T-helper 17 cell (primary cell): ENCODE measurements at places on chromosomes 7 and 10.
A peak's percentile ranks its signal among the peaks of the same experiment; 100 is the strongest.

DNA sequence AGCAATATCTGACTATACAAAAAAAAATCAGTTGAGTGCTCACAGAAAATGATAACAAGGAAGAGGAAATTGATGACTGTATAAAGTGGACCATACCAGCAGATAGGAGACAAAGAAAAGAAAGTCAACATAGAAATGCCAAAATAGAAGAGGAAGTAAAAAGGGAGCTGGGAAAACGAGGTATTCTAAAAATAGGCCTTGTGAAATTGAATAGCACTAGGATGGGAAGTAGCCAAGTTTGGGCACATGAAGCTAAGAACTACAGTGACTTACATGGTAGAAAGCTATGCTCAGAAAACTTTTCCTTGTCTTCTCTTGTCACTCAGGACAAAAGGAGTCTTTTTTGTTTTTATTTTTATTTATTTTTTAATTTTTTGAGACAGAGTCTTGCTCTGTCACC lies 76.2 kb upstream of the APBB1IP start:
- no peak for DNase-seq

DNA sequence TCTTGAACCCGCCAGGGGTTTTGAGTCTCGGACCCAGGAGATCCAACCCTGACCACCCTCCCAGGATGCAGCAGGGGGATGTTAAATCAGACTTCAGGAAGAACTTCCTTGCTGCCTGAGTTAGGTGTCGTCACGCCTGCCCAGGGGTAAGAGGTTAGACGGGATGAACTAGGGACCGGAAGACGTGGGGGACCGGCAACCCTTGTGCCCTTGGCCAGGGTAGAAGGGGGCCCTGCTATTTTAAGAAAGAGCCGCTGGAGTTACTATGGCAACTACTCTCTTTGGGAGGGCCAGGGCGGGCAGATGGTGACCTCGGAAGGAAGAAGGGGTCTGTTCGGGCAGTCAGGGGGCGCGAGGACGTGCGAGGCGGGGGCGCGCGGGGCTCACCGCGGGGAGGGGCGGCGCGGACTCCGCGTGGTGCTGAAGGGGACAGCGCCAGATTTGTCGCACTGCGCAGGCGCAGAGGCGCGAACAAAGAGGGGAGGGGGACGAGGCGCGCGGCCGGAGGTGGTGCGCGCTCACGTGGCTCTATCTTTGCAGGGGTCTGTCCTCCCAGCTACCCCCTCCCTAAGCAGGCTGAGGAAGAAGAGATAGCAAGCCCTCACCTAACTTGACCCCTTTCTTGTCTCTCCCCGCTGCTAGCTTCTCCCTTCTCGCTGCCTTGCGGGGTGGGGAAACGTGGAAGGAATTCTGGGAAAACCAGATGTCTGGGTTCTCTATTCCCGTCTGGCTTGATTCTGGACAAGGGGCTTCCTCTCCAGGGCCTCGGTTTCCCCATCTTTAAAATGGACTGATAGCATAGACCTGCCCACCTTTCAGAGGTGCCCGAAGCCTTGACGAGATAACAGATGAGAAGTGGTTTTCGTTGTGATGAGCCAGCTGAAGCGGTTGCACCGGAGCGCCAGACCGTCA lies 940 bp upstream of the PSD start:
- peak; percentile 62 for DNase-seq

GRCh38 chr7:1623810-1624209 lies 46.3 kb upstream of the ELFN1 start:
- DNase-seq: no peak

- DNase-seq: no peak
Observed at GRCh38 chr7:94016786-94017185, 12.6 kb upstream of the BET1 start.

GRCh38 chr10:121527690-121528089 lies 70.6 kb downstream of the FGFR2 start:
- DNase-seq: no peak

DNA sequence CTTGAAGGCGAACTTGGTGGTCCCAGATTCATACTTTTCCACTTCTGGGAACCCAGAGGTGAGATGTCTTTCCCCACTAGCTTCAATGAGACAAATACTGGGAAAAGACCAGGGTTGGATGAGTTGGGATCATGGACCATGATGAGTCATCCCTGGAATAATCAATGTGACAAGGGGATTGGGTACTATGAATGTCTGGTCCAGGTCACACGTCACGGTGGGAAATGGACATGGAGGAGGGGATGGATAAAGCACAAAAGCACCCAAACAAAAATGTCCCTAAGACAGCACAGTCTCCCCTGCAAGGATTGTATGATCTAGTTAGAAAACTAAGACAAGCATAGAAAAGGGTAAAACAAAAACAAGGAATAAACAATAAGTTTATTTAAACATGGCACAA lies 12.4 kb upstream of the SORBS1 start:
- no peak for DNase-seq

GRCh38 chr10:68106656-68107055 lies 2.6 kb upstream of the MYPN start:
- DNase-seq: no peak

DNA sequence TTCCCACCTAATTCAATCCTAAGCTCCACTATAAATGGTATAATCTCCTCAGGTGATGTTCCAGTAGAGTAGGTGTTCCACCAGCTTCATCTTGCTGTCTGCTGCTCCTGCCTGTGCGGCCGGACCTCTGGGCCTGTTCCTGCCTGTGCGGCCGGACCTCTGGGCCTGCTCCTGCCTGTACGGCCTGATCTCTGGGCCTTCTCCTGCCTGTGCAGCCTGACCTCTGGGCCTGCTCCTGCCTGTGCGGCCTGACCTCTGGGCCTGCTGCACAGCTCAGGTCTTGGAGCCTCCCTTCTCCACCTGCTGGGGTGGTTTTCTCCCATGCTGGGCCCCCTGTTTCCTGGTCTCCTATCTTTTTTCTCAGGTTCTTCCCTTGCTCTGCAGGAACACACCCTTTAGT lies 117.8 kb downstream of the USP6NL start:
- no peak for DNase-seq

DNA sequence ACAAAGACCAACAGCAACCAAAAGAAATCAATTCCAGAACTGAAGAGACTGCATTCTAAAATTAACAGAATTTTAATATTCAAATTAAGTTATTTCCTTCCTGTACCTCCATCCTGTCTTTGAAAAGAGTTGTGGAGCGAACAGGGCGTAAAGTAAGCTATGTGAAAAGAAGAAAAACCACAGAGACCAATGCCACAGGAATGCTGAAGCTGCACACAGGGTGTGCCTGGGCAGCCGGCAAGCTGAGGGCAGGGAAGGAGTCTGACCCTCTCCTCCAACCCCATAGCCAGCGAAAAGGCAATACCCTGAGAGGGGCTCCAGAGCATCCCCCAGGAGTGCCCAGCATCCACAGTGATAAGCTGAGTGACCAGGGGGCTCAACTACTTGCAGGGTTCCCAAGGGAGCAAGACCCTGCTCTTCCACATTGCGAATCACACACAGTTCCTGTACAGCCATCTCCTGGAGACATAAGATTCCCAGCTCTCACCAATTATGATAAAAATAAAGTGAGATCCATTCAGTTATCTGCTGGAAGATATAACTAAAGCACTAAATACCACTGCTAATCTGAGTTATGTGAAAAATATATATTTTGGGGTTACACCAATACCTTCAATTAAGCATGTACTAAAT lies 93.8 kb downstream of the PARD3 start:
- DNase-seq: no peak

DNA sequence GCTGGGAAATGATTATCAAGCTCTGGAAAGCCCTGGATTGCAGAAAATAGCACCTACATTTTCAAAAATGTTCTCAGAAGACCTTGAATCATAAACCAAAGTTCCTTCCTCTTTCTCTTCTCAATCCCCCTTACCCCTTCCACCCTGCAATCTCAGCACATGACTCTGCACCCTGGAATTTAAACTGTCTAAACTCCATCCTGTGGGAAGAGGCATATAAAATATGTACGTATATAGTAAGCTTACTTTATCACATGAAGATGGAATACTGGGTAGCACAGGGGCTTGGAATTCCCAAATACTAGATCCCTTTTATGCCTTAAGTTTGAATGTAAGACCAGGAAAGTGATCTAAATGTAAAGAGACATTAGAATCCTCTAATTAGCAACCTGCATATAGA lies 7.7 kb downstream of the AGMO start:
- no peak for DNase-seq

- no peak for DNase-seq
Observed at GRCh38 chr7:44994877-44995554, 5.0 kb upstream of the CCM2 start.

GRCh38 chr10:79397575-79398303 lies 47.7 kb downstream of the ZCCHC24 start:
- DNase-seq: no peak

- no peak for DNase-seq
Observed at GRCh38 chr7:24025094-24025493, 258.9 kb upstream of the NPY start.

DNA sequence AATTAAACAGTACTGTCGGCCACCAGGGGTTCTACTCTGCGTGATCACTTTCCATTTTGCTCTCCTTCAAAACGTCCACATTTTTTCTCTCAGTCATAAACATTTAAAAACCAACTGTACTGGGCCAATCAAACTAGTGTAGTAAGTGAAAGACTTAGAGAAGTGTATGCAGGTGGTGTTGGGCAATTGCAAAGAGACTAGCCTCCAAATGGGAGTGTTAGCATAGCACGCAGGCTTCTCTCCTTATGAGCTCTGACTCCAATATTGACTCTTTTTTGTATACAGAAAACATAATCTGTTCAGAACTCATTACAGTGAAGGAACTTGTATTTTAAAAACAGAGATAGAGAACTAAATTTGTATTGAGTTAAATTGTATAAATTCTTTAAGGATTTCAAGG lies 150.6 kb downstream of the SDK1 start:
- DNase-seq: no peak

- DNase-seq: no peak
Observed at GRCh38 chr7:112908086-112908485, 117.9 kb upstream of the TMEM168 start.

- no peak for DNase-seq
Observed at GRCh38 chr10:93083743-93084539, 10.2 kb downstream of the CYP26A1 start.

DNA sequence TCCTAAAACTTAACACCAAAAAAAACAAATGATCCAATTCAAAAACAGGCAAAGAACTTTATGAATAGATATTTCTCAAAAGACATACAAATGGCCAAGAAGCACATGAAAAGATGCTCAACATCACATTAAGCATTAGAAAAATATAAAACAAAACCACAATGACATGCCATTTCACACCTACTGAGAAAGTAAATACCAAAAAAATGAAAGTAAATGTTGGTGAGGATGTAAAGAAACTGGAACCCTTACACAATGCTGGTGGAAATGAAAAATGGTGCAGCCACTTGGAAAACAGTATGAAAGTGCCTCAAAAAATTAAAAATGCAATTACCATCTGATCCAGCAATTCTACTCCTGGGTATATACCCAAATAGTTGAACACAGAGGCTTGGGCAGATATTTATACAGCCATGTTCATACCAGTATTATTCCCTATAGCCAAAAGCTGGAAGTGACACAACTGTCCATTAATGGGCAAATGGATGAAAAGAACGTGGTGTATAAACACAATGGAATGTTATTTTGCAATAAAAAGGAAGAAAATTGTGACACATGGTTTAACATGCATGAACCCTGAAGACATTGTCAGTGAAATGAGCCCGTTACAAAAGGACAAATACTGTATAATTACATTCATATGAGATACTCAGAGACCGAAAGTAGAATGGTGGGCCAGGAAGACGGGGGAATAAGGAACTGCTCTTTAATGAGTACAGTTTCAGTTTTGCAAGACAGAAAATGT lies 89.0 kb downstream of the JMJD1C start:
- no peak for DNase-seq

GRCh38 chr7:149070372-149071125 lies 20.0 kb downstream of the ZNF786 start:
- DNase-seq: no peak

DNA sequence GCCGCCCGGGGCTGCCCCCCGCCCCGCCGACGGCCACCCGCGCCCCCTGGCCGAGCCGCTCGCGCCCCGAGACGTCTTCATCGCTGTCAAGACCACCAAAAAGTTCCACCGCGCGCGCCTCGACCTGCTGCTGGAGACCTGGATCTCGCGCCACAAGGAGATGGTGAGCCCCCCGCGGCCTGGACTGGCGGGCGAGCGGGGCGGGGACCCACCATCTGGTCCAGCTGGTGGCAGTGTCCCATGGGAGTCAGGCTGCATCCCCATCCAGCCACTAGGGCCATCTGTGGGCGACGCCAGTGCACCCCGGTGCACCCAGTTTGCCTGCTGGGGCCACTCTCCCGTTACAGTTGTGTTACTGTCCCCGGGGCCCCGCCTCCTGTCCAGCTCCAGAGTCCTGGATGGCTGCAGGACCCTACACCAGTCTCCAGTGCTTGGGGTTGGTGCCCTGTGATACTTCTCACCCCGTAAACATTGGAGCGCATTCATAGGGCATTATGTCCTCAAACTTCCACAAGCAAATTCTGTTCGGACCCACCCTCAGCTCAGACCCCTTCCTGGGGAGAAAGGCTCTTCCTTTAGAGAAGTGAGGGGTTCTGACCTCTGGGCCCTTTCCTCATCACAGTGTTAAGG lies 672 bp downstream of the LFNG start:
- no peak for DNase-seq

GRCh38 chr10:1736144-1736971 lies 967 bp downstream of the ADARB2 start:
- DNase-seq: no peak

GRCh38 chr7:117907049-117907640 lies 33.9 kb upstream of the CTTNBP2 start:
- no peak for DNase-seq

- no peak for DNase-seq
Observed at GRCh38 chr7:29122081-29122480, 24.3 kb downstream of the CPVL start.

DNA sequence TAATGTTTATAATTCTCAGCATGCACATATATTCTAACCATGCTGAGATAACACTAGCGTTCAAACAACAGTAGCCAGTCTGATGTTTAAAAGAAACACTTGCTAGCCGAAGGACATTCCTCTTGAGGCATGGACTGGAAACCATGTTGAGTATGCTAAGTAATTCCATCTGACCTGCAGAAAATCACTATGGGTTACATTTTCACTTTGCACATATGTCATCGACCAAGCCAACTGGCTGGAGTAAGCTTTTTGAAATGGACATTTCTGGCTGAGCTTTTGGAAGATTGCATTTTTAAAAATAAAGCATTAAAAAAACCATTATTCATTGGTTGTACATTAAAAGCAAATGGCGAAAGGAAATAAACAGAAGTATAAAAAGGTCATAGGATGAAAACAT lies 88.2 kb downstream of the BBS9 start:
- DNase-seq: no peak

- no peak for DNase-seq
Observed at GRCh38 chr7:143331179-143331801, 15.4 kb downstream of the CLCN1 start.

GRCh38 chr10:50614444-50615137 lies 9.2 kb downstream of the SGMS1 start:
- no peak for DNase-seq

- DNase-seq: no peak
Observed at GRCh38 chr7:43559171-43559945, 23.6 kb upstream of the STK17A start.
